ENCODE measurements at places on chromosomes 2 and 18.

GRCh38 chr2:33595385-33595784 lies 3.7 kb downstream of the FAM98A start:
- DNase-seq = no peak

GRCh38 chr2:120466704-120467054 lies 120.7 kb downstream of the INHBB start:
- no peak for DNase-seq

- peak; percentile 98 for DNase-seq
Measured at GRCh38 chr2:45964223-45964841, 312.9 kb downstream of the PRKCE start.

DNA sequence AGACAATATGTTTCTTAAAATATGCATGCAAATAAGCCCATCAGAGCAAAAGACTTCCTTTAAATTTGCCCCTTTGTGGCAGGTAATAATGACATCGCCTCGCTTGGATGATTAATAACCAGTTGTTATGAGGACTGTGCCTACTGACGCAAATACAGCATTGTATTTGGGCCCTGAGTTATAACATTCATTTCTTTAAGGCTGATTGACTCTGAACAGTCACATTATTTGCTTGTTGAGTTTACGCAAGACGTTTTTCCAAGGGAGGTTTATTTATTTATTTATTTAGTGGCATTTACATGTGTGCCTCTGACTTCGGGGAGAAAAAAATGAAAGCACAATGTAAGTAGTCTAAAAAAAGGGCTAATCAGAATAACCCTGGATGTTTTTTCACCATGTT lies 88.3 kb downstream of the SLC8A1 start:
- DNase-seq = no peak

- DNase-seq = no peak
Measured at GRCh38 chr2:216081012-216081411, 597 bp downstream of the PECR start.

- DNase-seq = no peak
Measured at GRCh38 chr2:126736133-126736874, 80.3 kb downstream of the GYPC start.

GRCh38 chr2:161228511-161229240 lies 68.4 kb downstream of the TANK start:
- no peak for DNase-seq

DNA sequence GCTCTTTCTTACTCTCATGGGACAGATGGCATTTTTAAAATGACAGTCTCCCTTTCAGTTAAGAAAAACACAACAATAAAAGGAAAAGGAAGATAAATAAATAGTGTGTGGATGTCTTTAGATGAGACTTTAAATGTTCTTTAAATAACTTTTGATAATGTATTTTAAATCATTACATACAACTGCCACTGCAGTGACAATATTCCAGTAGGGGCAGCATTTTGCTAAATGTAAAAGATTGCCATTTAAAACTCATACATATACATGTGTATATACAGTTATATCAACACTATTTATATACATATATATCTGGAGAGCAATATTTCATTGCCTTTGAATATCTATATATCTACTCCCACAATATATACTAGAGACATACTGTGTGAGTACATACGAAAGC lies 90.7 kb downstream of the INO80D start:
- DNase-seq = no peak

DNA sequence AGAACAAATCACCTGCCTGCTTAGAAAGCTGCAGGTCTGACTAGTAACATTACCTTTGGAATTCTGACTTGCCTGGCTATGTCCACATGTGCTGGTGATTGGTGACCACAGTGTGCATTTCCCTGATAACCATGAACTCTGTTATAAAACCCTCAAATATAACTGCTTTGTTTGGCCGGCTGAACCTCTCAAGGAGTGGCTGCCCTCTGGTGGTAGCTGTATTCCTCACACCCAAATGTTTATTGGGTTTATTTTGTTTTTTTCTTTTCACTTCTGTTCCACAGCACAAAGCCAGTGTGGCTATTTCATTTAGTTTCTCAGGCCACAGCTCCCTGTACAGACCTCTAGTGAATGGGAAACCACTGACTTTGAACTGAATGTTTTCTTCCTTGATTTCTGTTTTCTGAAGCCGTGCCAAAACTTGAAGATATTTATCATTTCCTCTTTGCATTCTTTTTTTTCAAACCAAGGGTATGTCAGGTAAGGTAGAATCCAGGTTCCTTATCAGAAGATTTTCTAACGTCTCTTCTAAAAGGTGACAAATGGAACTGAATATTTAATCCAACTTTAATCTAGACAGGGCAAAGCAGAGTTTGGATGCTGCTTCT lies 549.0 kb upstream of the VRK2 start:
- peak; percentile 41 for DNase-seq

GRCh38 chr2:3806168-3806567 lies 102.8 kb downstream of the DCDC2C start:
- no peak for DNase-seq

DNA sequence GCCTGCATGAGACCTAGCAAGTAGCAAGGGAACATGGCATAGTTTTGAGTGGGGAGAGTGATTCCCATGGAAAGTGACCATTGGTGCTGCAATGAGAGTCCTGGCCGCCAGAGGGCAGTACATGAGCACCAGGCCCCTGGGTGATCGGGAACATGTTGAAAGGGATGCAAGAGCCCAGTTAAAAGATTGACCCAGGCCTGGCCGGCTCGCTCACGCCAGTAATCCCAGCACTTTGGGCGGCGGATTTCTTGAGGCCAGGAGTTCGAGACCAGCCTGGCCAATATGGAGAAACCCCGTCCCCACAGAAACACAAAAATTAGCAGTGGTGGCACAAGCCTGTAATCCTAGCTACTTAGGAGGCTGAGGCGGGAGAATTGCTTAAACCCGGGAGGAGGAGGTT lies 22.2 kb downstream of the FAP start:
- DNase-seq = peak; percentile 47

- DNase-seq = no peak
Measured at GRCh38 chr2:85524336-85524908, 14.5 kb upstream of the MAT2A start.

DNA sequence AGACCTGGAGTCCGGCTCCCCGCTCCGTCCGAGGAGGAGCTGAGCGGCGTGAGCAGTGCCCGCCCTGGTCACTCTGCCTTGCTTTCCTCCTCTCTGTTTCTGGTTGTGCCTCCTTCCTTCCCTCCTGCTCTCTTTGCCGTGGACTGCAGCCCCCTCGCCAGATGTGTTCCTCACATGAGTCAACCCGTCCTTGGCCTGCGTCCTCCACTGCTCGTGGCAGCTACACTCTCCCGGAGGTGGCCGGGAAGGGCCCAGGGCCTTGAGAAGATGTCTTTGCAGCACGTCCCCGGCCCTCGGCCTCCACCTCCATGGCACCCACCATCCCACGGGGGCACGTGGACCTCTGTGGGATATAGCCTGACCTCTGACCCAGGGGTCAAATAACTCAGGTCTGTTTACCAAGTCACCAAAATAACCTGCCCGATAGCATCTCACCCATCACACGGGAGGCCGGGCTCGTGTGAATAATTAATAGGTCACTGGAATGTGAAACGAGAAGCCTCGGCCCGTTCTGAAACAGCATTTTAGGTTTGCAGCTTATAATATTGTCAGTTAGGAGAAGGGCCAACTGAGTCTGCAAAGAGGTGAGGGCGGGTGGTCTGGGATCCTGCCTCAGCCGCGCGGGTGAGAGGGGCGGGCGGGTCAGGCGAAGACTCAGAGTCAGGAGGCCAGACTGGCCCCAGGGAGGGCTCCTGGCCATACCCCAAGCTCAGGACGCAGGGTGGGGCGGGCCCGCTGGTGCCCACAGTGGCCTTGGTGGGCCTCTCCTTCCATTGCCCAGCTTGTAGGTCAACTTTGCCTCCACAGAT lies 42.6 kb downstream of the NFATC1 start:
- no peak for DNase-seq

DNA sequence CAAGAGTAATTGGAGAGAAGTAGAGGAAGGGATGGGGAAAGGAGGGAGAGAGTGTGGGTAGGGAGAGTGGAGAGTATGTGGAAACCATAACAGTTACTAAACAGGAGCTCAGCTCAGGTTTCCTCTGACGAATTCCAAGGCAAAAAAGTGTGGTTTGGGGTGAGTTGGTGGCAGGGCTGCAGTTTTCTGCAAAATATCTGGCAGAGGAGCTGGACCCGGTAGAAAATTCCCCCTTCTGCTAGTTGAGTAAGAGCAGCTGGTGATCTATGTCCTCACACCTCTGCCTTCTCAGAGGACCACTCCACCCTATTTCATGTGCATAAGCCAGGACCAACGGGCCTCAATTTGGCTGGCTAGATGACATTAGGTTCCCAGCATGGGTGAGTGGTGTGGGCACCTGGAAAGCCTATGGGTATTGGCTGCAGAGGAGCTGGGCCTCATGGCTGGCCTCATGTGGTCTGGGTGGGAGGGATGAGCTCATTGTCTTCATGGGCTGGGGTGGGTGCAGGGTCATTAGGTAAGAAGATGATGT lies 13.2 kb downstream of the NRP2 start:
- DNase-seq = no peak

- DNase-seq = no peak
Measured at GRCh38 chr18:57995331-57995730, 48.7 kb upstream of the NEDD4L start.

GRCh38 chr2:11342551-11343367 lies 1.7 kb downstream of the ROCK2 start:
- DNase-seq = peak; percentile 38

GRCh38 chr2:226802573-226802972 lies 3.0 kb upstream of the IRS1 start:
- DNase-seq = peak; percentile 64

DNA sequence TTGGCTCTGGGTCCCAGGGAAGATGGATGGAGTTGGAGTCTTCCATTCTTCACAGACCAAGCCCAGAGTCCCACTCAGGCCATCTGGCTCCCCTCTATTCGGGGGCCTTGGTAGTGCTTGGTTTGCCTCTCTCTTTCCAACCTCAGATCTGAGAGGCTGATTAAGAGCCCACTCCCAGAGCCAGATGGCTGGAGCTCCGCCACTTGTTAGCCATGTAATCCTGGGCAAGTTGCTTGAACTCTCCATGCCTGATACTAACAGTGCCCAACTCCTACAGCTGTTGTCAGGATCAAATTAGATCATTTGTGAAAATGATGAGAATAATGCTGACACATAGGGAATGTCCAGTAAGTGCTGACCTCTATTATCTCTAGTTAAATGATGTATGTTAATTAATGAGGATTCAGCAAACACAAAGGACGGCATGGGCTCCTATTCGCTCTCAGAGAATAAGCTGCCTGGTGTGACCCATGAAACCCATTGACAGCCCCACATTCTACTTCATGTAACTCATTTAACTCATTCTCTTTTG lies 46.6 kb upstream of the SLC14A1 start:
- no peak for DNase-seq

DNA sequence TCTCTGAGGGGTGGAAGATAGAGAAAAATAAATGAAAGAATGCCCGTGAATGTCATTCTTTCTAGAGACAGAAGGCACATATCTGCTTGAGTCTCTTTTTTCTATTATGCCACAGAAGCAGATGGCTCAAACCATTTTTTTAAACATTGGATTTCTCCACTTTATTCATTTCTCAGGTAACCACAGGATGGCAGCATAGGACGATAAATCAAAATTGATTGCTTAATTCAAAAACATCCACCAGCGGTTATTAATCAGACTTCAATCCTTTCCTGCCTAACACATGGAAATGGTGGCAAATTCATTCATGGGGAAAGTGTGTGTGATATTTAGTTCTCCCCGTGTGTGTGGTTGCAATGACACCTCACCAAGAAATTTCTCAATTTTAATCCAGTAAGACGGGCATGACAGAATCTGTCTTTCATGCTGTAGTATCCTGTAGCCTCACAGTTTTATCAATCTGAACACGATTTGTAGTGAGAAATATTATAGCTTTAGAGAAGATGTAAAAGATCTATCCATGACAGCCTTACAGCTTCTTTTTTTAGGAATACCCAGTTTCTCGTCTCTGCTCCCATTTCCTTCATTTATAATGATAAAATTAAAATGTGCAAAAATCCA lies 72.2 kb downstream of the DSC3 start:
- DNase-seq = peak; percentile 27

- DNase-seq = no peak
Measured at GRCh38 chr2:166343467-166343866, 32.3 kb downstream of the SCN9A start.

DNA sequence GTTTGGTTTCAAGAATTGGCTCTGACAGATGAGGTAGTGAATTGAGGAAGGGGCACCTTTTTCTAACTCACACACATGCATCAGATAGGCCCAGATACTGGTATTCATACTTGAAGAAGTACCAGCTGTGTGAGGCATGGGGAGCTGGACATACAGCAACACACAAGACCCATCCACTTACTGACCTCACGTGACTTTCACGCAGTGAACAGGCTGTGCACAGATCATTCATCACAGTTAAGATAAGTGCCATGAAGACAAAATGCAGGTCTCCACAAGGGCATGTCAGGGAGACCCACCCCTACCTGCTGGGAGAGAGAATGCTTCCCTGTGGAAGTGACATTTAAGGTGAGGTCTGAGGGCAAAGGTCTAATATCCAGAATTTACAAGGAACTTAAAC lies 38.6 kb downstream of the SP110 start:
- DNase-seq = no peak

GRCh38 chr2:212021947-212022346 lies 516.7 kb downstream of the ERBB4 start:
- peak; percentile 52 for DNase-seq

GRCh38 chr2:63514237-63514716 lies 74.0 kb downstream of the WDPCP start:
- DNase-seq = no peak

- DNase-seq = peak; percentile 71
Measured at GRCh38 chr2:122100756-122101155, 345.3 kb downstream of the TSN start.

GRCh38 chr2:236857781-236858180 lies 227.9 kb upstream of the COPS8 start:
- no peak for DNase-seq

DNA sequence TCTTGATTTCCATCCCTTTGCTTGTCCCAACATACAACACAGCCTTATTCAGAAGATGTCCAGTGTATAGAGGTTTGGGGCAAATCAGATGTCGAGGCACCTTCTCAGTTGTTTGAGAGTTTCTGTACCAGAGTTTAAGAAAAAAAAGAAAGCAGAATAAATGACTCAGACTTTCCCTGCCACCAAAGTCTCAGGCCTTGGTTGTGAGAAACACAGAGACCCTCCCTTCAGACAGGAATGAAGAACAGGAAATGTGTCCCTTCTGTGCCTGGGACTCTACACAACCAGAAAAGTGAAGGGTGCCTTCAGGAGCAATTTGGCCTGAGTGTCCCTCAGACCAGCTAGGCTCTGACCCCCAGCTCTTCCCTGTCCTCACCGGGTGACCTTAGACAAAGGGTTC lies 37.3 kb upstream of the REL start:
- no peak for DNase-seq

GRCh38 chr2:134988994-134989605 lies 58.1 kb downstream of the MAP3K19 start:
- peak; percentile 50 for DNase-seq

DNA sequence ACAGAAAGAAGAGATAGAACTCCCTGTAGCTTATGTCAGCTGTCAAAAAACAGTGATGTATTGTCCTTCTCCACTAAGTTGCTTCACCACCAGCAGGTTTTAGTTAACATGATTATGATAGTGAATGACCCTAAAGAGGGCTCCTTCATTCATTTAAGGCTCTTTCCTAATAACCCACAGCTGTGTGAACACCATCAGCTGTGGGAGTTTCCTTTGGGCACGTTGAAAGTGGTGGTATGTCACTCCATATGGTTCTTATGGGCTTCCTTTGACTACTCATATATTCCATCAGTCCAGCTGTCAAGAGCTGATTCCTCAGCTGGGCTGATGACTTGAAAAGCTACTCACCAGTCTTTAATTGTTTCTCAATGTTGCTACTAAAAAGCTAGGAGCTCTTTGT lies 210.3 kb downstream of the UBE2E3 start:
- DNase-seq = no peak

- DNase-seq = peak; percentile 99
Measured at GRCh38 chr18:56200381-56200911, 437.9 kb downstream of the TXNL1 start.

Data from kidney capillary endothelial cell (primary cell).